ENCODE measurements at places on chromosomes 13 and 19.

DNA sequence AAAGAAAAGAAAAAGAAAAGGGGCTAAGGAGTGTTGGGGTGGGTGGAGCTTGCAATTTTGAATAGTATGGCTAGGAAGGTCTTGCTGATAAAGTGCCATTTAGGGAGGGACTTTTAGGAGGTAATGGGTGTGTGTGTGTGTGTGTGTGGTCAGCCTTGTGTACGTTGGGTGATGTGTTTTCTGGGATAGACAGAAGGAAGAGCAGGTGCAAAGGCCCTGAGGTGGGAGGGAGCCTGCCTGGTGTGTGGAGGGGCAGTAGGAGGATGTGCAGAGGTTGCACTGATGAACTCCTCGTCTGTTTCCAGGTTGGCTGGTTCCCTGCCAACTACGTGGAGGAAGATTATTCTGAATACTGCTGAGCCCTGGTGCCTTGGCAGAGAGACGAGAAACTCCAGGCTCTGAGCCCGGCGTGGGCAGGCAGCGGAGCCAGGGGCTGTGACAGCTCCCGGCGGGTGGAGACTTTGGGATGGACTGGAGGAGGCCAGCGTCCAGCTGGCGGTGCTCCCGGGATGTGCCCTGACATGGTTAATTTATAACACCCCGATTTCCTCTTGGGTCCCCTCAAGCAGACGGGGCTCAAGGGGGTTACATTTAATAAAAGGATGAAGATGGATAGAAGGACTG, 30.5 kb upstream of the ADGRE1 start:
- DNase-seq = no peak

DNA sequence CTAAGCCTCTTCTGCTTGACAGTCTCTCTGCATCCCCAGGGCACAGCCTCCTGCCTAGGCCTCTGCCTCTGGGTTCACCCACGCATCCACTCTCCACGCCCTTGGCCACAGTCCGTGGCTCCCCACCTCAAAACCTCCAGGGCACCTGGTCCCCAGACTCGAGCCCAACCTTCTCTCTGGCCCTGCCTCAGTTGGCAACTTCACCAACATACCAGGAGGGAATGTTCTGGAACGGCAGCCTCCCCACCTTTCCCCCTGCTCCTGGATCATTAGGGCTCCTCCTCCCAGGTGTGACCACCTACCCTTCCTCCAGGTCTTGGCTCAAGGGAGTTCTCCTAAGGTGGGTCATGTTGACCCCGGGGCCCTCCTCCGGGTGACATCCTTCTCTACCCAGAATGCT, 69.1 kb downstream of the SOX1 start:
- no peak for DNase-seq

DNA sequence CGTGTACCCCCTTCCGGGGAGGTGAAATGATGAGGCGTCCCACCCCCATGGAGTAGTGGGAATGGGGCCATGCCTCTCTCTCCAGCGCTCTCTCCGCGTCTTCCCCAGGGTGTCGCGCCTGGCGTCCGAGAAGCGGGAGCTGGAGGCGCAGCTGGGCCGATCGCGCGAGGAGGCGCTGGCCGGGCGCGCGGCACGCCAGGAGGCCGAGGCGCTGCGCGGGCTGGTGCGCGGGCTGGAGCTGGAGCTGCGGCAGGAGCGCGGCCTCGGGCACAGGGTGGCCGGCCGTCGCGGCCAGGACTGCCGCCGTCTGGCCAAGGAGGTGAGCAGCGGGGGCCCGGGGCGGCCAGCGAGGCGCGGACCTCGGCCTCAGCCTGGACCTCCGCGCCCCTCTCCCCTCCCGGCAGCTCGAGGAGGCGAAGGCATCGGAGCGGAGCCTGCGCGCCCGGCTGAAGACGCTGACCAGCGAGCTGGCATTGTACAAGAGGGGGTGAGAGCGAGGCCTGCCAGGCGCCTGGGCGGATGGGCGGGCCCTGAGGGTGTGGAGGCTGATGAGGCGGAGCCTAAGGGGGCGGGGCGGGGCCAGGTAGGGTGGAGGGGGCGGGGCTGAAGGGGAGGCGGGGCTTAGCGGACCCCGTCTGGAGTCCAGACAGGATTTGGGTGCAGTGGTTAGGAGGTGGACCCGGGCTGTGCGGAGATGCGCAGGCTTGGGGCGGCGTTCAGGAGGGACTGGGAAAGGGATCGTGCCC, 7.7 kb downstream of the PGLYRP1 start:
- DNase-seq = no peak

GRCh38 chr13:40316301-40316700, 350.1 kb downstream of the FOXO1 start:
- DNase-seq = no peak

DNA sequence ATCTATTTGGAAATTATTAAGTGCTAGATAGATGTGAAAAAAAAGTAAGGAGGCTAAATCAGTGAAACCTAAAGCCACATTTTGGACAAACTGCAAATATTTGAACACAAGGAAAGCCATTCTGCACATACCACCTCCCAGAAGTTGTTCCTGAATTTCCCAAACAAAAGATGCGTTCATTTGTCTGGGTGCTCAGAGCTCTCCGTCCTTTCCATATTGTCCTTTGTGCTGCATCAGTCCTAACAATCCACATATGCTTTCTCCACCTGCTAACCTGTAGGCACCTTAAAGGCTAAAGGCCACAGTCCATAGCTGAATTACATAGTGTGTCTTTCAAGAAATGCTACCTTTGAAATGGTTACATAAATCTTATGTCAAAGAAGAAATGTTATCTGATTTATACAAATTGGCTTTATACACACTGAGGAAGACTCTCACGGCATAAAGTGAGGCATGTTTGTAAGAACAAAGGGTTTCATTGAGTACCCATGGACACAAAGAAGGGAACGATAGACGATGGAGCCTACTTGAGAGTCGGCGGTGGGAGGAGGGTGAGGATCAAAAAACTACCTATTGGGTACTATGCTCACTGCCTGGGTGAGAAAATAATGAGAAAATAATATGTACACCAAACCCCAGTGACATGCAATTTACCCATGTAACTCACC, 182.0 kb downstream of the RGCC start:
- no peak for DNase-seq

DNA sequence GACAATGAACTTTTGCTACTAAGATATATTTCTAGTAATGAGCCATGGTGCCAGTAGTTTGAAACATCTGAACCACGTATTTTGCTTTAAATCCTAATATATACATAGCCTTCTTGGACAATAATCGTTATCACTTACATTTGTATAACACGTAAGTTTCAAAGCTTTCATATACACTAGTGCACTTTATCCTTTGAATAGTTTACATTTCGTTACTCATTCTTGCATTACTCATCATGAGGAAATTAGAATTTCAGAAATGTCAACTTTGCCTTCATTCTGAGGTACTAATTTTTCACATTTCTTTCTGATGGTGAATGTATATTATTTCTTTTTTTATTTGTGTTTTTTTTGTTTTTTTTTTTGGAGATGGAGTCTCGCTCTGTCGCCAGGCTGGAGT, 5.8 kb downstream of the KBTBD7 start:
- DNase-seq = no peak

DNA sequence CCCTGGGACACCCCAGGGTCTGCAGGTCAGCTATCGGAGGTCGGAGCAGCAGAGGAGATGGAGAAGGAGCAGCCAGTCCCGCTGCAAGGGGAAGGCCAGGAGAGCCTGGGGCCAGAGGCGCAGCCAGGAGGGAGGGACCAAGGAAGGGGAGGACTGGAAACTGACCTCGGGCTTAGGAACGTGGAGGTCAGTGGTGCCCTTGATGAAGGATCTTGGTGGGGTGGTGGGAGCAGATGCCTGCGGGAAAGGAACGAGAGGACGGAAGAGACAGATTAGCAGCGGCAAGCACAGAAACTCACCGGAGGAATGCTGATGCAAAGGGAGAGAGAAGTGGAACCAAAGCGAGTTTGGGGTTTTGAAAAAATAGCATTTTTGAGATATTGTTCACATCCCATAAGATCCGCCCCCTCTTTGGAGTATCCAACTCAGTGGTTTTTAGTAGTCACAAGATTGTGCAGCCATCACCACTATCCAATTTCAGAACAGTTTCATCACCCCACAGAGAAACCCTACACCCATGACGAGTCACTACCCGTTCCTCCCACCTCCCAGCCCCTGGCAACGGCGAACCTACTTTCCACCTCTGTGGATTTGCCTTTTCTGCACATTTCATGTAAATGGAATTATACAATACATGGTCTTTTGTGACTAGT, 22.1 kb downstream of the PLEKHF1 start:
- DNase-seq = no peak

GRCh38 chr13:20715330-20715712, 11.8 kb downstream of the IL17D start:
- DNase-seq = no peak

GRCh38 chr13:48437371-48437770, 24.5 kb upstream of the LPAR6 start:
- no peak for DNase-seq

DNA sequence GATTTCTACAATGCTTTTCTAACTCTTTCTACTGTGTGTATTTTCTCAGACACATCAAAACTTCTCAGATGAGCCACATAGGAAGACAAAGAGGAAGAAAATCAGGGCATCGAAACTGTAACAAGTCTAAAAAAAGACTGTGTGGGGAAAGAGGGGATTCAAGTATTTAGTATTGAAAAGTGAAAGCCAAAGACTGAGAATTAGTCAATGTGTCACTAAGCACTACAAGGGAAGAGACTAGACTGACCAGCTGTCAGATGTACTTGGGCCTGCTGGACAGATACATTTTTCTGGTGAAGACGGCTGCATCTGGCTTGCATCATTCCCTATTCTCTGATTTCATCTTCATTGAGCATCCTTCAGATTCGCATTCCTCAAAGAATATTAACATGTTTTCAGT, 25.4 kb downstream of the COMMD6 start:
- no peak for DNase-seq

DNA sequence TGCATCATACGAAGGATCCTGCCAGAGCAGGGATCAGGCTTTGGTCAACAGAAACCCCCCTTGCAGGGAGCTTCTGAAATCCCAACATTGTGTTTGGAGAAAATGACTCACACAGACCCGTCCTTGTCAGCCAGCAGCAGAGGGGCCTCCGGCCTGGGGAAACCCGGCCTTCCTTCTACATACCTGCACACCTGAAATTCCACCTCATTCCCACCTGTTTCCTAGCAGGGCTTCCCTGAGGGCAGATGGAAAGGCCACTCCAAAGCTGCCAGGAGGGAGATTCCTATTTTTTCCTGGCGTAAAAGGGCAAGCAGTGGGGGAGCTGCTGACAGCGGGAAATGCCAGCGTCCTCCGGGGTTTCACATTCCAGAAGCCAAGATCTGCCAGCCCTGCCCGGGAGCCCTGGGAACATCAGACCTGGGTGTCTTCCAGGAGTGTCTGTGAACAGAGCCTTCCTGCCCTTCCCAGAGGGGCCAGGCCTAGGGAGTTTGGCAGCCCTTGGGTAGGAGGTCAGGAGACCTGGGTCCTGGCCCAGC, 3.0 kb upstream of the IGFL1 start:
- DNase-seq = no peak

DNA sequence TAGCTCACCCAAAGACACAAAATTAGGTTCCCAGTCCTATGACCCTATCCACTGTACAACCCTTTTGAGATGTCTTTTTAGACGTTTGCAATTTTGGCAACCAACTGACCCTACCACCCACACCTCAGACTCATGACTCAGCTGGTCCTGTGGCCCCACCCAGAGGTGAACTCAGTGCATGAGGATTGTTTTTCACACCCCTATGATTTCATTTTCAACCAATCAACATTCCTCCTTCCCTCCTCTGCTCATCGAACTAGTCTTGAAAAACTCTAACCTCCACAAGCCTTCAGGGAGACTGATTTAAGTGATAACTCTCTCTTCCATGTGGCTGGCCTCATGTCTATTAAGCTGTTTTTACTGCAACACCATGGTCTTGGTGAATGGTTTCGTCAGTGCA, 350.7 kb downstream of the UQCRFS1 start:
- no peak for DNase-seq

DNA sequence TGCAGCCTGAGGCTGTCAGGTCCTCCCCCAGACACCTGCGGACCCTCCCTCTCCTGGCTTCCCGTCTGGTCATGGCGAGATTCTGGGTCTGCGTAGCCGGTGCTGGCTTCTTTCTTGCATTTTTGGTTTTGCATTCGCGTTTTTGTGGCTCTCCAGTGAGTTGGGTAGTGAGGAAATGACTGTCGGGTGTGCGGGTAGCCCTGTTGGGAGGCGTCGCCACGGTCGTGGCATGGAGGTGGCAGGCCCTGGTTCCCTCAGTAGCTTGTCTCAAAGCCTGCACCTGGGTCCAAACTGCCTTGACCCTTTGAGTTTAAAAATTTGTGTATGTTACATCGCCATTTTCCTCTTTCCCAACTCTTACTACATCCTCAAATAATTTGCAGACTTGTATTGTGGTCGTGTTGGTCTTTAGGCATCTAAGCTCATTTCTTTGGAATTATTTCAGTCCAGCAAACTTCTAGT, 344 bp downstream of the NHLRC3 start:
- no peak for DNase-seq

DNA sequence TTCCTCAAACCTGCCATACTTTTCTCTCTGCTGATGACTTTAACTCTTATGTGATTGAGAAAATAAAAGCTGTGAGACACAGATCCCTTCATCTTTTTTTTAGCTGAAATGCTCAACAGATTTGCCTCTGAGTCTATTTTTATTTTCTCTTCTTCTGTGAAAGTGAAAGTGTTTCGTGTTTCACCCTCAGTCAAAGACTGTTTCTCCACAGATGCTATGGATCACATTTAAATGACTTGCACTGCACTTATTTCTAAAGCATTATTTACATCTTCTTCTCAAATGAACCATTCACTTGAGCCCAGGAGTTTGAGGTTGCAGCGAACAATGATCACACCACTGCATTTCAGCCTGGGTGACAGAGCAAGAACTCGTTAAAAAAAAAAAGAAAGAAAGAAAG, 890.1 kb upstream of the PCDH20 start:
- no peak for DNase-seq

DNA sequence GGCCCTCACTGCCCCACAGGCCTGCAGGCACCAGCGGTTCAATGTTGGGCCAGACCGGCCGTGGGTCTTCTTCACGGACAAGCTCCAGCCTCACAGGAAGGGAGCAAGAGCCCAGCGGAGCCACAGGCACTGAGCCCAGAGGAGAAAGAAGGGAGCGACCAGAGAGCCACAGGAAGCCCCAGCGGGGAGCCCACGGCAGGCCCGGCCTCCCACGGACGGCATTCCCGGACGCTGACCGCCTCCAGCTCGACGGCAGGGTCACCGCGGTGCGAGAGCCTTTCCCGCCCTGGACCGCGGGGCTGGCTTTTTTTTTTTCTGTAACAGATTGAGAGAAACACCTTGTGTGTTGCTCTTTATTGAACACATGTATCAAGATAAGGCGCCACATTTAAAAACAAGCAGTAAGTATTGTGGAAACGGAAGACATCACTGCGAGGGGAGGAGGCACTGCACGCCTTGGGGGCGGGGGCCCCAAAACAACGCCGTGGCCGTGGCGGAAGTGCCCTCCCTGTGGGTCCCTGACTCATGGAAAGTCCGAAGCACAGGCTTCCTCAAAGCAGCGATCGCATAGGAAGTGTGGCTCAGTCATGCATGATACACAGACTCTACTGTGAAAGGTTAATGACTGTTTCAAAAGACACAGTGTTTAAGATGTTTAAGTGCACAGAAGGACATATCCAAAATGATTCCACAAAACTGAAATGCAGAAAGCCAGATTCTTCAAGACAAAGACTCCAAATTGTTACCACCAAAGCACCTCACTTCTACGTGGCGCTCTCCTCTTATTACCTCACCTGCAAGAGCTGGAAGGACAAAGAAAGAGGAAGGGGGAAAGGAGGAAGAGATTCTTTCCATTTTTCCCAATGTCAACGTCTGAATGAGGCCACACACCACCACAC, 3.5 kb downstream of the RASA3 start:
- DNase-seq = peak; percentile 93

All from GDM1 (cell line).